ENCODE measurements at places on chromosomes 12 and 14.

GRCh38 chr14:37247791-37248461 is 50.2 kb downstream of the MIPOL1 start:
- DNase-seq: no peak

DNA sequence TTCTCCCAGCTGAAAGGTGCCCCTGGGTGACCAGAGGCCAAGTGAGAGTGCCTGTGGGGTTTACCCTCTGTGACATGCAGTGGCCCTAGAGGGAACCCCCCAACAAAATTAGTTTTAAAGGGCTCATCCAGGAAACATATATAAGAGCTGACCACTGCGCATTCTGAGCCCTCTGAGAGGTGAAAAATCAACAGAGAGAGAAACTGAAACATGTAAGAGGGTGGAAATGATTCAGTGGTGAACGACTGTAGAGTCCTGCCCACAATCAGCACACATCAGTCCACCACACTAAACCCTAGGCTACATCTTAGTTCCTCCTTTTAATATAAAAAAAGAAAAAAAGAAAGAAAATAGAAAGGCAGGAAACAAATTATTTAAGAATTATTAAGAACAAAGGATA is 21.0 kb upstream of the ACSM4 start:
- no peak for DNase-seq

- DNase-seq: no peak
Measured at GRCh38 chr14:65028937-65029336, 42.2 kb downstream of the FNTB start.

DNA sequence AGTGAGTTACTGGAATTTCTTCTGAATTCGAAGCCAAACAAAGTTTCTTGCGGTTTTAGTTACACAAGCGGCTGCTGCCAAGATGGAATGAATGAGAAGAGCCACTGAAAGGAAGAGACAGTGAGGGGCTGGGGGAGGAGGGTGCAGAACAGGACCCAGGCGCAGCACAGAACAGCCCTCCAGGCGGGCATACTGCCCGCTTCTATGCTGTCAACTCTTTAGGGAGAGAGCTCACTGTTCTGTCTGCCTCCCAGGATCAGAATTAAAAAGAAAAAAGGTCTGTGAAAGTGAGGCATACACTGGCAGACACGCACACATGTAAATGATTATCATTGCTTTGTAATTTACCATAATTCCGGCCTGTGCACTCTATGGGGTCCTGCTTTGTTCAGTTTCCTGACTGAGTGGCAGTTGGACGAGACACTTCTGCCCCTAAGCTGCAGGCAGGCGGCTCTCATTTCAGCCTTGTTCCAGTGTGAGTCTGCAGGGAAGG is 231.6 kb downstream of the CACNA1C start:
- peak; percentile 91 for DNase-seq

- no peak for DNase-seq
Measured at GRCh38 chr12:28269851-28270250, 79.6 kb downstream of the CCDC91 start.

GRCh38 chr14:42460673-42461072 is 854.0 kb downstream of the LRFN5 start:
- DNase-seq: no peak

GRCh38 chr14:64208261-64208660 is 85.9 kb downstream of the ESR2 start:
- no peak for DNase-seq

- DNase-seq: no peak
Measured at GRCh38 chr14:99346470-99347080, 74.6 kb upstream of the BCL11B start.

DNA sequence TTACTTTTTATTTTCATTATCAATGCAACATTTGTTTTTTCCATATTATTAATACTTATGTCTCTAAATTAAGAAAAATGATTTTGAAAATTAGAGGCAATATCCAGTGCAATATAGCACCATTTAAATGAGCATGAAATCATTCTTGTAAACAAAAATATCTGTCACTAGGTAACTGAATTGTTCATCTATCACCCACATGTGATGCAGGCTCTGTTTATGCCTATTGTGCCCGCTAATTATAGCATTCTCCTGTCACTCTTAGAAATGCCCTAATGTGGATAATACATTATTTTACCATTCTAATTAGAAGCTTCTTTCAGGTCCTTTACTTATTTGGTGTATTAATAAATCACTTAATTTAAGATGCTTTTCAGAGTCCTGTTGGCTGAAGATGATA is 1332.4 kb downstream of the AACS start:
- no peak for DNase-seq

- DNase-seq: peak; percentile 85
Measured at GRCh38 chr14:58428118-58428683, 682 bp downstream of the KIAA0586 start.

GRCh38 chr12:122865268-122866231 is 30.3 kb downstream of the HIP1R start:
- peak; percentile 24 for DNase-seq

DNA sequence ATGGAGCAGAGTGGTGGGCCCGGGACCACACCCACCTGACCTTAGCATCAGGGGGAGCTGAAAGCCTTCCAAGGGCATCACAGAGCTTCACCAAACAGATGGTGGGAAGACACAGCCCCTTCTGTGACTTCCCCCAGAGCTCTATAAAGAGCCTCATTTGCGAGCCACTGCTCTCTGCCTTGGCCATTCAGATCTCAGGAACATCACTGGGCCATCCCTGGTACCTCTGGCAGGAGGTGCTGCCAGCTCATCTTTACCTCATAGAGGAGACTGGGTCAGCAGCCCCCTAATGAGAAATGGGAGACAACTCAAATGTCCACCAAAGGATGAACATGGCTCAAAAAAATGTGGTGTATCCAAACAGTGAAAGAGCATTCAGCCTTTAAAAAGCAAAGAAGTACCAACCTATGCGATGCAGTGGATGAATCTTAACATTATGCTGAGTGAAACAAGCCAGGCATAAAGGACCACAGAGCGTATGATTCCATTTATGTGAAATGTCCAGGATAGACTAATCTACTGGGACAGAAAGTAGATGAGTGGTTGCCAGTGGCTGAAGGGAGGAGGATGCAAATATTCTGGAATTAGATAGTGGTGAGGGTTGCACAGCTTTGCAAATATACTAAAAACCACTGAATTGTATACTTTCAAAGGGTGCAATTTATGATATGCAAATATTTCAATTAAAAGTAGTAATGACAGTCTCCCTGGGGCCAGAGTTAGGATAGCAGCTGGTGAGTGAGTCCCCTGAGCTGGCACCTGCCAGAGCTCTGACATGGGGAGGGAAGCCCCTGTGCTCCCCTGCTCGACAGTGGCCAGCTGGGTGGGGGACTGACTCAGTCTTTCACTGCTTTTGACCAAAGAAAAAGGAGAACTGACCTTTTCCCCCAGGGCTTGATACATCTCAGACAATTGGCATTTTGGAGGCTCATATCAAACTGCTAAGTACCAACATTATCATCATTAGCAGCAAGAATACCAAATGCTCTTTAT is 116.6 kb downstream of the GCH1 start:
- DNase-seq: no peak

DNA sequence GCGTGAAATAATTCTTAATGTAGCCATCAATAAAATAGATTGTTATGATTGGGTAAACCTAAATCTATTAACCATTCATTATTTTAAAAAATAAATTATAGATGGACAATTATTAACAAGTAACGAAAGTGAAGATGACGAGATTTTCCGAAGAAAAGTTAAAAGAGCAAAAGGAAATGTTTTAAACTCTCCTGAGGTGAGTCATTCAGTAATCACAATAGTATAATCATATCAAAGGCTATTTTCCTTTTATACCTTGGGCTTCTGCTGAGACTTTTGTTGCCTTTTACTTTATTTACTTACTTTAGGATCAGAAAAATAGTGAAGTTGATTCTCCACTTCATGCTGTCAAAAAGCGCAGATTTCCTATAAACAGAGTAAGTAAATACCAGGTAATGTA is 45.6 kb downstream of the FANCM start:
- DNase-seq: no peak

DNA sequence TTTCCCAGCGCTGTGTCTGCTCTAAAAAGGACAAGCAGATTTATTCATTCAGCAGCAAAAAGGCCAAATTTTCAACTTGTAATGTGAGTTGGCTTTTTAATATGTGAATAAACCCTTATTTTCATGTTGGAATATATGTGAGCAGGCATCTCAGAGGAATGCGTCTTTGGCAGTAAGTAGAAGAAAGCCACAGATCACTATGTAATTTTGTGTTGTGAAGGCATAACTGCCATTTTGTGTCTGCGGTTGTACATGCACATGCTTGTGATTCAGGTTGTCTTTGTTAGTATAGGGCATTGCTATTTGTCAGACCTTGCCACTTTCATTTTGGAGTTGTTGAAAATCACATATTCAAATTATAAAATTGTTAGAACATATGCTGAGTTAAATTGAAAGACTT is 398.8 kb upstream of the RGS6 start:
- peak; percentile 41 for DNase-seq

DNA sequence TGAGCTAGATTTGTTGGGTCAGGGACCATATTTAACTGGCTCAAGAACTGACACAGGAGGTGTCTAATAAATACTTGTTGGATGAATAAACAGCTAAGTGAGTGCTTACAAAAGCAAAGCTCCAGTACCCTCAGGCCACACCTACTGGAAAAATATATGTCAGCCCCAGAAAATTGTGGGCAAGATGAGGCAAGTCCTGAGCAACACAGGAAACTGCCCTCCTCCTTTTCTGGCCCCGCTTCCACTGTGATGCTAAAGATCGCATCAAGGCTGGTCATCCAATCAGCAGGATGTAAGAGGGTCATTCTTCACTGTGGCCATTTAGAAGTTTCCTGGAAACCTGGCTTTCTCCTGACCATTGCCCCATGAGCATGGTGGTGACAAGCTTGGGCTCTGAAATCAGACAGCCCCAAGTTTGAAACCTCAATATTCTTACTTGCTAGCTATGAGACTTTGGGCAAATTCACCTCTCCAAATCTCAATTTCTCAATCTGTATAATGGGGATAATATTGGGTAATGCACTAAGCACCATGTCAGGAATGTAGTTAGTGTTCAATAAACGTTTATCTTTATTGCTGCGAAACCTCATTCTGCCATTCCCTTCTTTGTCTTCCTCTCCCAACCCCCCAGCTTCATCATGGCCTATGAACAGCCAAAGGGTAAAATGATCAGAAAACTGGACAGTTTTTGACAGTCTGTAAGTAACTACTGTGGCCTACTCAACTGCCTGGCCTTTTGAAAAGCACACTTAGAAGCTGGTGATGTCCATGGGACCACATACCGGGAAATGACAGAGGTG is 139.3 kb upstream of the PZP start:
- no peak for DNase-seq

Measured in muscle of leg (tissue), 16 donors.